ENCODE measurements at places on chromosomes 6 and 20.

GRCh38 chr6:109896341-109896740 lies 81.8 kb upstream of the GPR6 start:
- no peak for DNase-seq

- no peak for DNase-seq
These were observed at the start of gene KIF25 for GRCh38 chr6:167997642-167998041. Gene KIF25, plus strand, starts transcription at chr6:167997671. Its CDS starts 31,915 bp downstream, at chr6:168029586.

- DNase-seq = no peak
These were observed 14.6 kb downstream of the EDN3 start for GRCh38 chr20:59314997-59315396.

DNA sequence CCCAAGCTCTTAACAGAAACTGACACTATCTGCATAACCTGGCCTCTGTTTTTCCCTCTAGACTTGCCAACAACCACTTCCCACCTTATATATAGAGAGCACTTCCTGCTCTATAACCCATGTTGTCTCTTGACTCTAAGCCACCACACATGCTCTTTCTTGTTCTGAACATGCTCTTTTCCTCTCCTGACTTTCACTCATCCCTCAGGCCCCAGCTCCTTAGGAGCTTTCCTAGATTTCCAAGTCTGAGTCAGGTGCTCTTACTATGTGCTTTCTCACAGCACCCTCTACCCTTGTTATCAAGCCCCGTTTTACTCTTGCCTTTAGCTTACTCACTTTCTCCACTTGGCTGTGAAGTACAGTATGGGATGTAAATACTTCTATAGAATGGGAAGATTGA lies 143.9 kb upstream of the EYA4 start:
- no peak for DNase-seq

- DNase-seq = no peak
These were observed 106.7 kb upstream of the NHSL1 start for GRCh38 chr6:138605958-138606357.

DNA sequence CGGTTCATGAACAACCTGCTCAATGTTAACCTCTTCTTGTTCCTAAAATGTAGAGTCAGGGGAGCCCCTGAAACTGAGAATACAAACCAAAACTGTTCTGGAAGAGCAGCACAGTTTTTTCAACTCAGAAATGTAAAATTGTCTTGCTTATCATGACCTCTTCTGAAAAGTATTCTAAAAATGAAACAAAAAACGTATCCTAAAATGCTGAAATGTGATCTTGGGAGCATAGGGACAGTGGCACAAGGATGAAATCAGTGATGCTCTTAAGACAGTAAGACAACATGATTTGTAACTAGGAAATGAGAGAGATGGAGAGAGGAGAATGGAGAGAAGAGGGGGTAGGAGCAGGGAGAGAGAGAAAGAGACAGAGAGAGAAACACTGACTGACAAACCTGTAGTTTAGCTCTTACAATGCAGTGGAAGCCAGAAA lies 27.5 kb downstream of the NCOA7 start:
- no peak for DNase-seq

DNA sequence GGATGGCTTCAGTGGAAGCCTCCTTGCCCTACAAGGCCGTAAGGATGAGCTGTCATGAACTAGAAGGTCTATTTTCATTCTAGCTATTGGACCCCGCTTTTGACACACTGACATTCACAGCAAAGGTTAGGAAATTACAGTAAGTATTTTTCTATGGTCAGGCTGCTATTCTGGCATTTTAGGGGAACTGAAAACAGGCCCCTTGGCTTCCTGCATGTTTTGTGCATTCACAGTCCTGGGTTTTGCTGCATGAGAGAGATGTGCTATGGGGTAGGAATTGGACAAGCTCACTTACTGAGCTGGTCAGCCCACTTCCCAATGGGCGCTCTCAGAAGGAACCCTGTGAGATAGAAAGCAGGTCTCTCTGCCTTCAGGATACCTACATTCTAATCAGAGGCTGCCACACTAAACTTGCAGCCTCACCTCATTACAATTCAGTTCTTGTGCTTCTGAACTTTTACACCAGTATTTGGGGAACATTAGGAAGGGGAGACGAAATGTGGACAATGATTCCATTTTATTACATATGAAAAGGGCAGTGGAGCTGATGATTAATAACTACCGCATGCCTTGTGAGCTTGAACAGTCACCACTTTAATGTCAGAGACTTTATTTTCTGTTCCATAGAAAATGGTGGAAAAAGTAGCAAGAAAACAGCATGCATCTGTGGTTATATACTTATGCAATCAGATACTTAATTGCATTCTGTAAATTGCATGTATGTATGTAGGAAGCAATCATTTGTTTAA lies 86.6 kb upstream of the TAB2 start:
- DNase-seq = no peak

GRCh38 chr6:21679761-21680265 lies 86.3 kb downstream of the SOX4 start:
- no peak for DNase-seq

DNA sequence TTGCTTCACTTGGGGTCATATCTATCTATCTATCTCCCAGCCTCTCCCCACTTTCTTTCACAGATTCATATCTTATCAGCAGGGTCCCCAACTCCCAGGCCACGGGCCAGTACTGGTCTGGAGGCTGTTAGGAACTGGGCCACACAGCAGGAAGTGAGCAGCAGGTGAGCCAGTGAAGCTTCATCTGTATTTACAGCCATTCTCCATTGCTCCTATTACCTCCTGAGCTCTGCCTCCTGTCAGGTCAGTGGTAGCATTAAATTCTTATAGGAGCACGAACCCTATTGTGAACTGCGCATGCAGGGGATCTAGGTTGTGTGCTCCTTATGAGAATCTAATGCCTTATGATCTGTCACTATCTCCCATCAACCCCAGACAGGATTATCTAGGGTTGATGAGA lies 14.8 kb upstream of the TAB2 start:
- no peak for DNase-seq

GRCh38 chr6:143539106-143539505 lies 27.6 kb upstream of the FUCA2 start:
- no peak for DNase-seq

DNA sequence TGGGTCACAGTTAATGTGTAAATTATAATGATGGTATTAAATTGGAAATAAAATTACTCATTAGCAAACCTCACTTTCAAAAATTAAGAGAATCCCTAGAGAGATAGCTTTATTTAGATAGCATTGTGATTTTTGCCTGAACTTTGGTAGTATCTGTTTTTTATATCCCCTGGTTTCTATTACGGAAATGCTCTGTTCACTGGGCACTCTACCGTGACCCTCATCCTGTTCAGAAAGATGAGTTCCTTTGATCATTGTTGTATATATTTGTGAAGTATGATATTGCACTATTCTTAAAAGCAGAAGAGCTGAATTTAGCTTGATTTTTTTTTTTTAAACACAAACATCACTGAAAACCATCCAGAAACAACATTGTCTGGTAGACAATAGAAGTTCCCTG lies 1143.8 kb upstream of the MAP3K7 start:
- no peak for DNase-seq

DNA sequence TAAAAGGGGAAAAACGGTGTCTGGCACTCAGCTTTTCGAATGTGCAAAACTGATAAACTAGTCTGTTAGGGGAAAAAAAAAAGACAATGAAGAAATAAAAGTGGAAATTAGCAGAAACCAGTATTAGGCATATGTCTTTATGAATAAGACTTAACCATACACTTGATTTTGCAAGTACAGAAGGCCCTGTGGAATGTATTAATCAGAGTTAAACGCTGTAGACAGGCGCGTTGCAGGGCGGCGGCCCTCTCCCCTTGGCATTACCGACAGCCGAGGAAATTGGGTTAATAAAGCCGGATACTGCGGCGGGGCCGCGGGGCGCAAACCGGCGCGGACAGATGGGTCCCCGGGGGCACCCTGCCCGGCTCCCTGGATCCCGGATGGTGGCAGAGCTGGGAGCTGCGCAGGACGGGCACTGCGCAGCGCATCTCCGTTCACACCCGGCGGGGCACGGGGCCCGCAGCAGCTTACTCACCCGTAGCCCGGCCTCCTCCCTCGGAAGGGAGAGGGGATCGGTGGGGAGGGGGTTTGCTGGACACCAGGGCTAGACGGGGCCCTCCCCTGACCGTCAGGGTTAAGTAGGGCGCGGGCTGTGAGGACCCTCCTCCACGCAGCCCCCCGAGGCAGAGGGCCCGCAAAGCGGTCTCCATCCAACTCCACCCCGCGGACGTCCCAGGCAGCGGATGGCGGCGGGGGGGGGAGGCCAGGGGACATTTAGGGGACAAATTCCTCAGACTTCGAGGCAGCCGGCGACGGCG lies 2.0 kb downstream of the BHLHE23 start:
- no peak for DNase-seq

DNA sequence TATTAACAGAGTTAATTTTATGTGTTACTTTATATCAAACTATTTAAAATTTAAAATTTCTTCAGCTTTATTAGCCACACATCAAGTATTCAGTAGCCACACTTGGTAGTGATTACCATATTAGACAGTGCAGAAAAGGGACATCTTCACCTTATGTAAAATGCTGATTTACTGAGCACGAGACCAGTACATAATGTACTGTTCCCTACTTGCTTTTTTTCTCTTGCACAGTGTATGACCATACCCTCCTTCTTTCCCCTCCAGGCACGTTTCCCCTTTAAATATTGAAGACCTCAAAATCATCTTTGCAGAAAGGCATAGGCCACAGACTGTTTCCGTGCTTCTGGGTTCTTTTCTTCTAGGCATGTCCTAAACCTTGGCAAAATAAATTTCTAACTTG lies 17.9 kb downstream of the DSTN start:
- DNase-seq = no peak

GRCh38 chr6:128641703-128642102 lies 121.3 kb upstream of the PTPRK start:
- DNase-seq = no peak

GRCh38 chr20:4728120-4728760 lies 6.5 kb downstream of the PRND start:
- no peak for DNase-seq

DNA sequence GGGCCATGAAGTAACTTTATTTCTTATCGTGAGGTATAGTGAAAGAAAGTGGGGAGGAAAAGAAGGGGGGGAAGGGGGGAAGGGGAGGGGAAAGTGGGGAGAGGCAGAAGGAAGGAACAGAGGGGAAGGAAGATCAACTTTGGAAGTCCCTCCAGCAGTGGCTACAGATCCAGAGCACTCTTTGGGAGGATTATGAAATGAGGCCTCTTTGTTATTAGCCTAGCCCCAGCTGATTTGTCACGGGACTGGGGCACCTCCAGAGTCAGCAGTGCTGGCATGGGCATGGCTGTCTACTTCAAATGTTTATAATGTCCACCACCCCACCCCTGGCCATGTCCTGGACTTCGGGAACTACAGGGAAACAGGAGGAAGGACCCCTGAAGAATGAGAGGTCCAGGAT lies 7.6 kb downstream of the MOCS1 start:
- DNase-seq = no peak

DNA sequence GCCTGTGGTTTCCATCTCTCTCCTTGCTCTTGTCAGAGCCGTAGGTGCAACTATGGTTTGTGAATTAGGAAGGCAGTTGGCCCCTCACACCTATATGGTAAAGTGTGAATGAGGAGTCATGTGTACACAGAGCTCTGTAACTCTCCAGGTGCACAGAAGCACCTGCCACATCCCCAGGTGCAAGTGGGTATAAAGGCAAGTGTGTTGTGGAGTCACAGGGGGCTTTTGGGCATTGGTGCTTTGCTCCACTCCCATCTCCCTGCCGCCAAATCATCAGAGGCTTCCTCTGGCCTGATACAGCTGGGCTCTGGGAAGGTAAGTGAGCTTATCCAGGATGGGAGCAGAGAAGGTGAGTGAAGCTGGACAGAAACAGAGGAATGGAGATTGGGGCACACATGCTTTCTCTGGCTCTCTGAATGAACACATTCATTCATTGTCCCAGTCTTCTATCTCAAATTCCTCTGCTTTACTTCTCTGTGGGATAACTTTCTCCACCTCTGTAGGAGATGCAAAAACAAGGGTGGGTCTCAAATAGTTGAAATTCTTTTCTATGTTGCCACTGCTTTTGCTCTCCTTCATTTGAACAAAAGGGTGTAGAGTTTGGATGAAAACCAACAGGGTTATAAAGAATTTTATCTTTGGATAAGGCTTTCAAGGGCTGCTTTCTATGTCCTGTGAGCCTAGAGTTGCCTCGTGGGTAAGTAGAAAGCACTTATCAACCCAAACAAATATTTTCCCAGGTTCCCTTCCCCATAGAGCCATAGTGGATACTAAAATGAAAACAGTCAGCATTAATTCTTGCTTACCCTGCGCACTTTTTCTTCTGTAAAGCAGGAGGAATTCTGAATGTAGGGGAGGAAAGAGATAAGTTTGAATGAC lies 45.0 kb upstream of the RIPOR2 start:
- no peak for DNase-seq

DNA sequence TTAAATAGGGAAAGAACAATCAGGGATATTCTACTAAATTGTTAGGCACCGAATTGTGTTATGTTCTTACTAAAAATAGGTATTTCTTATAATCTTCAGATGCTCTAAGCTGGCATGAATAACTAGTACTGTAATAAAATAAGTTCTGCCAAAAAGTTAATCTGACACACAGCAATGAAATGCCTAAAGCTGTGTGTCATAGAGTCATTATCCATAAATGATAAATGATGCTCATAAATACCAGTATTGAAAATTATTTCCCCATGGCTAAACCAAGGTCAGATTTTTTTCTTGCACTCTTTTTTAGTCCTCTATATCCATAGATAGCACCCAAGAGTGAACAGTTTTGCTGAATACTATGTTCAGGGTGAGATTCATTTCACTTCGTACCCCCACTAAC lies 11.7 kb upstream of the PRIM2 start:
- no peak for DNase-seq

DNA sequence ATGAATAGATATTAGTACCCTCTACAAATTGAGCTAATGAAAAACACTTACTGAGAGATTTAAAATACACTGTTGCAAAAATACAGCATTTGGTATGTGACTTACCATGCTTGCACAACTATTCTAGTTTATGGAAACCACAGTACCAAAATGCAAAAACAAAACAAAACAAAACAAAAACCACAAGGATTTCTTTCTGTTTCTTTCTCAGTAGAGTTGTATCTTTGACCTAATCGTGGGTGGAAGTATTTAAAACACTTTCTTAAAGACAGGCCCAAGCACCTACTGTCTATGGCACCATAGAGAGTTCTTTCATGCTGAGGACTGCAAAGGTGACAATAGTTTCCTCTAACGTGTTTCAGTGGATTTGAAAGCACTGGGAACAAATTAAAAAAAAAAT lies 95.3 kb upstream of the C6orf118 start:
- DNase-seq = no peak

DNA sequence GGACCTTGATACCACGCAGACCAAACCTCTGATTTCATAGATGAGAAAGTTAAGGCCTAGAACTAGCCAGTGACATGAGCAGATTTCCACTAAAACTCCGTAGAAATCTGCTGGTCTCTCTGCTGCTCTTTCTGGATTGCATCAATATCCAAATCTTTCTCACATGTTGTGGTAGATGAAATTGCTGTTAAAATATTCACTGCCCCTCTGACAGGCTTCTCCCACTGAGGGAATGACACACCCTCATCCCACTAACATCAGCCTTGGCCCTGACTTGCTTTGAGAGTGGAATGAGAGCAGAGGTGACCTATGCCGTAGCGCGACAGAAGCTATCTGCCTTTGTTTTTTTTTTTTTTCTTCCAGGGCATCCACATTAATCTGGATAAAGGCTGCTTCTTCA lies 20.4 kb upstream of the EXOC2 start:
- no peak for DNase-seq

All from caudate nucleus (tissue), 63 donors.